SK-MEL-5 (cell line): ENCODE measurements at places on chromosomes 12 and 14. TPM values are rescaled to one million over a fixed set of nuclear protein-coding genes. Genes with fewer than 3 reads are reported as not detected.

GALNT16 gene
- 0.16 and 0.35 TPM in 2 replicates for total RNA-seq

IAPP gene
- total RNA-seq = not detected in 2 replicates

USP44 gene
- total RNA-seq = 0.21 and 0.45 TPM in 2 replicates

CLSTN3 gene
- total RNA-seq = 1.0 TPM in 2 replicates

GLIPR1L2 gene
- not detected in 2 replicates for total RNA-seq

- DNase-seq = no peak
Measured at GRCh38 chr14:56294128-56294527, 175.9 kb downstream of the PELI2 start.

DNA sequence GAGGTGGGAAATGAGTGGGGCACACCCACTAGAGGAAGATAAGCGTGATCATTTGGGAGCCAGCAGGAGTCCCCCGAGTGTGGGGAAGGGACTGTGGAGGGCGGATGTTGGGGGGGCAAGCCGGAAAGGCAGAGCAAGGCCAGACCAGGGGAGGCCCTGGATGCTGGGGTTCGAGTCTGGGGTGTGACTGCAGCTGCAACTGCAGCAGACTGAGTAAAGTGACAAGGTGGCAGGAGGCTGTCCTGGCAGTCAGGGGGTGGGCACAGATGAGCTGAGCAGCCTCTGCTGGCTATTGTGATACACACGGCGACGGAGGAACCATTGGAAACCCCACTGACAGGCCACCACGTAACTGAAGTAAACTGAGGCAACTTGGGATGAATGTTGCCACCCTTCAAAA is 110.2 kb downstream of the LGMN start:
- DNase-seq = no peak

DNA sequence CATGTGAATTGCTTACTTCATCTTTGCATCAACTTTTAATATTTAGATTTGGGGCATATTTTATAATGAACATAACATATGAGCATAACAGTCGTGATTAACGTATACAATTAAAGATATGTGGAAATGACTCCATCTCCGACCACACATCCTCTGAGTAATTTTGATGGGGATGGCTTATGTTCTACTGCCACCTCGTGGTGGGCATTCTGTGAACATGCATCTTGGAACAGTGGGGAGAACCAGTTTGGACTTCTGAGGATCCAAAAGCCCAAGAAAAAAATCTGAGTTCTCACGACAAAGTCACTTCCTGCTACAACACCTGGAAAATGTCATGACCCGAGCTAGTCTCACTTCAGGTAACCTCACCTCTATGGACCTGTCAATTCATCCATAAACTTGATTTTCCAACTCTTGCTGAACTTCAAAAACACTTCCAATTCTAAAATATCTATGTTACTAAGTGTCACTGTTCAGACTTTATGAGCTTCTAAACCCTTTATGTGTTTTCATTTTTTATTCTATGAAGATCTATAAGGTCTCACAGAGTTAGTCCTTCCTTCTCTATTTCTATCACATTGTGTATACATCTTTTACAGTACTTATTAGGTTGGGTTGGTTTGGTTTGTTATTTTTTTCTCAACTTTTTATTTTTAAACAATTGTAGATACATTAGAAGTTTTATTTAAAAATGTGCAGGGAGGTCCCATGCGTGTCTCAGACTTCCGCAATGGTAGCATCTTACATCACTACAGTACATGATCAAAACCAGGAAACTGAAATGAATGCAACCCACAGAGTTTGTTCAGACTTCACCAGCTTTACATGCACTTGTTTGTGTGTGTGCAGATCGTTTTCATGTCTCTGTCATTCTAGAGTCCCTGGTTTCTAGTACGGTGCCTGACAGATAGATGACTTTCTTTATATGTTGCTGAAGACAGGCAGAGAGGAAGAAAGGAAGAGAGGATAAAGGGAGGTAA is 38.2 kb upstream of the STAB2 start:
- DNase-seq = peak; percentile 82
